ENCODE measurements at places on chromosomes 2 and 18.

- no peak for DNase-seq
Measured at GRCh38 chr18:3138274-3138975, 81.3 kb downstream of the MYOM1 start.

DNA sequence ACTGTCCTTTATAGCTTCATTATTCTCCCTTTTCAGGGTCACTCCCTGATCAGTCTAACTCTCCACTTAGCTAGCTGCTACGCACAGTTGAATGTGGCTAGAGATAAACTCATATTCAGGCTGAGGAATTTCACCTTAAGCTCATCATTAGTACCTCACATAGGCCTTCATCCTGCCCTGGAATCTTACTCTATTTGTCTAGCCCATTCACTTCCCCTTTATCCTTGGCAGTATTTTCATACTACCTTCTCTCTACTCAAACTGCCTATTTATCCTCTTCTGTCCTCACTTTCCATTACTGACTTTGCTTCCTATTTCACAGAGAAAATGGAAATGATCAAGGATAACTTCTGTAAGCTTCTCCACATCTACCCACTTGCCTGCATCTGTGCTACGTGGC lies 10.6 kb upstream of the DSC2 start:
- DNase-seq, result no peak

GRCh38 chr2:44297431-44297830 lies 22.2 kb downstream of the SLC3A1 start:
- DNase-seq, result no peak

DNA sequence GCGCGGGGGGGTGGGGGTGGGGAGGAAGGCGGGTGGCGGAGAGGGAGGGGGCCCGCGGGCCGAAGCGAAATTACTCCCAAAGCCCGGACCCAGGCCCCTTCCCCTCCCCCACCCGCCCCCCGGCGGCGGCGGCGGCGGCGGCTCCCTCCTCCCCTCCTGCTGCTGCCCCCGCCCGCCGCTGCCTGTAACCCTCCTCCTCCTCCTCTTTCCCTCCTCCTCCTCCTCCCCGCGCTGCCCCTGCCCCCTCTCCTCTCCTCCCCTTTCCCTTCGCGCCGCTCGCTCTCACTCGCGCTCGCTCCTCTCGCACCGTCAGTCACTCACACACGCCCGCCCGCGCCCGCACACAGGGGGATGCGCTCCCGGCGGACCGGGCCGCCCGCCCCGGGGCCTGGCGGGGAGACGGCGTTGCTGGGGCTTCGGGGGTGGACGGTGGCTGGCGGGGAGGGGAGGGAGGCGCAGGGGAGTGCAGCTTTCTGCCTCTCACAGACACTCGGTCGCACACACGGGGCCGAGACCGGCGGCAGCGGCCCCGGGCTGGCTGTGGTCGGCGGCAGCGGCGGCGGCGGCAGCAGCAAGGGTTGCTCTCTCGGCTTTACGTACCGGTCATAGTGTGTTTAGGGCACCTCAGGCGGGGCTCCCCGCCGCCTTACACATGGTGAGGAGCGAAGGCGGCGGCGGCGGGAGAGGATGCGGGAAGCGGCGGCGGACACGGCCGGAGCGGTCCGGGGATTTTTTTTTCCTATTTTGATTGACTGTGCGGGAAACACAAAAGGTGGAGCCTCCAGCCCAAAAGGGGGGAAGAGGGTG lies 405 bp downstream of the SP3 start:
- DNase-seq, result peak; percentile 79

- peak; percentile 41 for DNase-seq
Measured at GRCh38 chr2:73823916-73824523, 4.7 kb upstream of the STAMBP start.

GRCh38 chr2:190835303-190835930 lies 45.2 kb upstream of the GLS start:
- no peak for DNase-seq

DNA sequence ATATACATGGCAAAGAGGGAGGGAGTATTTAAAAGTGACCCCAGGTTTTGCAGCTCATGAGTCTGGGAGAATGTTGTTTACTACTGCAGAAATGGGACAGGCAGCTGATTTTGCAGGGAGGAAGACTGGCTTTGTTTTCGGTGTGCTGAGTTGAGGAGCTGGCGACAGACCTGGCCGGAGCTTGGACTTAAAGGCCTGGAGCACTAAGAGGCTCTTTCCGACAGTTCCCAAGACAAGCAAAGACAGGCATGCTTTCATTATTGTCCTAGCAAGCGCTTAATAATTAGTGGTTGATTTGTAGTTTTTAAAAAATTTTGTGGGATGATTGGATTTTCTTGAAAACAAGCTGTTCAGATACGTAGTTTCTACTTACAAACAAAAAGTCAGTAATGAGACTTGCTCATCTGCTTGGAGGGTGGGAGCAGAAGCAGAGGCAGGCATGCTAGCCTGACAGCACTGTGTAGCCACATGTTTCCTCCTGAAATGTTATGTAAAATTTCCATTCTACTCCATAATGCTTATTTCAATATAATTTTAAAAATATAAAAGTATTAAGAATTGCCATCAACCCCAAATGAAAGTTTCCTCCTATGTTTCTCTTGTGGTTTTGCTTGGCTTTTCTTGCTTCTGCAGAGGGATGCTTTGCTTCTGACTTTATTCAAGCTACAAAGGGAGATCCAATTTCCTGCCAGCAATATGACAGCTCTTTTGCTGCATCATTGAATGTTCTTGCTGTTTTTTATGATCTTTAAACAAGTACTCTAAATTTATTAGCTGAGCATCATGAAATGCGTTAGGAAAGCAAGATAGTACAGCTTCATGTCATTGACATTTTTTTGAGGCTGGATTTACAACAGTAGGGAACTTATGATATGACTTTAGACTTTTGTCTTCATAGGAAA lies 75.8 kb downstream of the PHLPP1 start:
- no peak for DNase-seq

DNA sequence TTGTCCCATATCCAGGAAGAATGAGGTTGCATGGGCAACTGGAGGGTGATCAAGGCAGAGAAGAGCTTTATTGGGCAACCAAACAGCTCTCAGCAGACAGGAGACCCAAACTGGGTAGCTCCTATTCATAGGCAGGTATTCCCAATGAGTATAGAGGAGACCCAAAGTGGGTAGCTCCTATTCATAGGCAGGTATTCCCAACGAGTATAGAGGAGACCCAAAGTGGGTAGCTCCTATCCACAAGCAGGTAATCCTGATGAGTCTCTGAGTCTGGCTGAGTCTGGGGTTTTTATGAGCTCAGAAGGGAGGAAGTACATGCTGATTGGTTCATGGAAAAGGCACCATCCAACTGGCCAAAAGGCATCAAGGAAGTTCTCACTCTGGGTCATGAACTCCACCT lies 5.3 kb upstream of the GORASP2 start:
- no peak for DNase-seq

GRCh38 chr18:850960-851359 lies 38.9 kb upstream of the YES1 start:
- DNase-seq, result no peak

Data from NCI-H774 (cell line).